ENCODE measurements at places on chromosomes 5 and 9.

DNA sequence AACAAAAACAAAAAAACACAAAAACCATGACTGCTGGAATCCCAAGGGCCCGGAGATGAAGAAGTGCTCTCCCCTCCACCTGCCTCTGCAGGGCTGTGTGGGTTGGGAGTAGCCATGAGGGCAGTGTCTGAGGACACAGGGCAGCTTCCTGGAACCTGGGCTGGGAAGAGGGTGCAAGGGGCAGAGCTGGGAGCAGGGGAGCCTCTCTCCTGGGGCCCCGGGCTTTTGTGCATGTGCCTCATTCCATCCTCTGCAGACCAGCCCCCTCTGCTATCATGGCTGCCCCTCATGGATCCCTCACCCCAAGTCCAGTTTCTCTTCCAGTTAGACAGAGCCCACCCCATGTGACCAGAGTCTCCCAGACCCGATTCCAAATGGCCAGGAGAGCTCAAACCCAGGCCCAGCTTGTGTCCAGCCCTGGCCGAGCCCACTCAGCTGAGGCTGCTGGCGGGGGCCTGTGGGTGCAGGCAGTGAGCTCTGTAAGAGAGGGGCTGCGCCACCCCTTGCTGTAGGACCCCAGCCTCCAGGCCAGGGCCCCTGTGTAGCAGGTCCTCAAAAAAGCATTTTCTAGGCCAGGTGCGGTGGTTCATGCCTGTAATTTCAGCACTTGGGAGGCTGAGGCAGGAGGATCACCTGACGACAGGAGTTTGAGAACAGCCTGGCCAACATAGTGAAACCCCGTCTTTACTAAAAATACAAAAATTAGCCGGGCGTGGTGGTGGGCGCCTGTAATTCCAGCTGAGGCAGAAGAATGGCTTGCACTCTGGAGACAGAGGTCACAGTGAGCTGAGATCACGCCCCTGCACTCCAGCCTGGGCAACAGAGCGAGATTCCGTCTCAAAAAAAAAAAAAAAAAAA lies 44.5 kb downstream of the PLPP7 start:
- DNase-seq, result no peak

GRCh38 chr9:115292584-115293279 lies 174.8 kb upstream of the TNC start:
- DNase-seq, result no peak

- DNase-seq, result no peak
Observed at GRCh38 chr5:161115941-161116340, 263.9 kb upstream of the ATP10B start.

DNA sequence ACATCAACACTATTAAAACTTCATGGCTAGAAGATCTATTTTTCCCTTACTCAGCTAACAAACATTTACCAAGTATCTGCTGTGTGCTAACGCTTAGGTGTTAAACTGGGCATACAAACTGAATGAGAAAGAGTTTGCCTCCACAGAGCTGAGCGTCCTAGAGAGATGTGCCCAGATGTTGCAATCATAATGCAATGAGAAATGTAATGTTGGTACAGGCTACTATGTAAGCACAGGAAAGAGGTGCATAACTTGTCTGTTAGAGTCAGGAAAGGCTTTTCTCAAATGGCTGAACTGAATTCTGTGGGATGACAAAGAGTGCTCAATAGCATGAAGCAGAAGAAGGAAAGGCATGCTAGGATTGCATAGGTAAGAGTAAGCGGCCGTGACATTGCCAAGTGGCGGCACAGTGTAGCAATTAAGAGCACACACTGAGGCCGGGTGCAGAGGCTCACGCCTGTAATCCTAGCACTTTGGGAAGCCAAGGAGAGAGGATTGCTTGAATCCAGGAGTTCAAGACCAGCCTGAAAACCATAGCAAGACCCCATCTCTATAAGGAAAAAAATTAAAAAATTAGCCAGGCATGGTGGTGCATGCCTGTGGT lies 137.8 kb downstream of the MEF2C start:
- DNase-seq, result no peak

DNA sequence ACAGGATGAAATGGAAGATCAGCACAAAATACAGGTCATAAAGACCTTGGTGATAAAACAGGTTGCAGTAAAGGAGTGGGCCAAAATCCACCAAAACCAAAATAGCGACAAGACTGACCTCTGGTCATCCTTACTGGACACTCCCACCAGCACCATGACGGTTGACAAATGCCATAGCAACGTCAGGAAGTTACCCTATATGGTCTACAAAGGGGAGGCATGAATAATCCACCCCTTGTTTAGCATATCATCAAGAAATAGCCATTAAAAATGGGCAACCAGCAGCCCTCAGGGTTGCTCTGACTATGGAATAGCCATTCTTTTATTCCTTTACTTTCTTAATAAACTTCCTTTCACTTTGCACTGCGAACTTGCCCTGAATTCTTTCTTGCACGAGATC lies 6.0 kb upstream of the NDUFB6 start:
- DNase-seq, result no peak

Data from central memory CD8-positive, alpha-beta T cell (primary cell).